ENCODE measurements at places on chromosomes 7 and 10. TPM values are rescaled to one million over a fixed set of nuclear protein-coding genes. Genes with fewer than 3 reads are reported as not detected.

GRCh38 chr10:24891823-24892222 is 60.6 kb downstream of the PRTFDC1 start:
- H3K27ac ChIP-seq = peak overlapping the region; percentile 8
- DNase-seq = no peak
- no peaks in the 10 kb centered on the region for H3K27me3 ChIP-seq
- no peak overlapping the region for H3K4me3 ChIP-seq
- H3K4me1 ChIP-seq = peaks cover 26% of the 10 kb centered on the region

DNA sequence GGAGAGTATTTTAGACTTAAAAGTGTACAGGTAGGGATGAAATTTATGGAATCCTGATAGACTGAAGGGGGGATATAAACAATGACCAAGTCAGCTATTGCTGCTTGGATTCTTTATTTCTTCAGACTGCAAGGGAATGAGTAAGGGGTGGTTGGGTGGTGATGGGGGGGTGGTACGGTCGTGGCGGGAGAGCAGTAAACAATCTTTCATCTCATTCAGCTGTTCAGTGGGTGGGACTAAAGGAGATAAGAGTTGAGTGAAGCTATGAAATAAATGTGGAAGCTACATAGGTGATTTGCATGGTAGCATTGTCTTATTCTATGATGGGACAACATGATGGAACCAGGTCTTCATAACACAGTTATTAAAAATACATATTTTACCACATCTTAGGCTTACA is 1.8 kb downstream of the SEPTIN7 start:
- peak overlapping the region; percentile 97 for H3K4me3 ChIP-seq
- no peaks in the 10 kb centered on the region for H3K27me3 ChIP-seq
- peak overlapping the region; percentile 96 for H3K27ac ChIP-seq
- DNase-seq = no peak
- H3K4me1 ChIP-seq = peaks cover 41% of the 10 kb centered on the region

NPSR1 gene
- total RNA-seq = not detected

DNA sequence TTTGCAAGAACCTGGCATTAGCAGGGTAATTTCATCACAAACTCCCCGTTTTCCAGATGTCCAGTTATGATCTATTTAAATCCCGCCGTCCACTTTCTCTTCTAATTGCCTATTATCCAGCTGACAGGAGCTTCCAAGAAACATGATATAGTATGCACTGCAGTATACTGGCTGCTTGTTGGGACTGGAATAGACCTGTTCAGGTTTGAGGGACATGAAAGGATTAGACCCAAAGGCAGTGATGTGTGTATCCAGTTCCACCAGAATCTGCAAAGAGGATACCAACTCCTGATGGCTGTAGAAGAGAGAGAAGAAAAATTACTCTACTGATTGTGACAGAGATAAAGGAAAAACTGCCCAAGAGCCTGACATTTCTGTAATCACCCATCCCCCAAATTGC is 8.9 kb downstream of the MSS51 start:
- peaks cover 14% of the 10 kb centered on the region for H3K36me3 ChIP-seq
- H3K4me3 ChIP-seq = no peak overlapping the region
- H3K4me1 ChIP-seq = no peaks in the 10 kb centered on the region
- H3K27ac ChIP-seq = no peak overlapping the region

DNA sequence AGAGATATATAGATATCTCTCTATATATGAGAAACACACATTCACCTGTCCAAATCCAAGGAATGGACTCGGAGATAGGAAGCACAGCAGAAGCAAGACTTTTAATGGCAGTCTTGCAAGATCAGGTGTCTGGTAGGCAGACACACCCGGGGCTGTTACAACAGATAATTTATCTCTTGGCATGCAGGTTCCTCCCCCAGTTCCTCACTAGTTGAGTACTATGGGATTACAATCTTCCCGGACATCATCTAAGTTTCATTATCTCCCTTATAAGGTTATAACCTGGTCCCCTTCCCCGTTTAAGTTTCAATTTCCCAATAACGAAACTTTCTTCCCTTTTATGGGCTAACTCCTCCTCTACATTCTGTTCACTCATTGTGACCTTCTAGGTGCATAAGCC is 399.3 kb downstream of the PPP1R3A start:
- H3K4me1 ChIP-seq = no peaks in the 10 kb centered on the region
- H3K36me3 ChIP-seq = no peaks in the 10 kb centered on the region
- no peak overlapping the region for H3K27ac ChIP-seq
- H3K27me3 ChIP-seq = no peaks in the 10 kb centered on the region

ZNF853 gene
- total RNA-seq = 0.85 TPM

- no peaks in the 10 kb centered on the region for H3K36me3 ChIP-seq
- no peaks in the 10 kb centered on the region for H3K4me1 ChIP-seq
- no peak overlapping the region for H3K27ac ChIP-seq
- no peak overlapping the region for H3K4me3 ChIP-seq
- no peak for DNase-seq
Observed at GRCh38 chr7:41573443-41573842, 129.4 kb downstream of the INHBA start.

DNA sequence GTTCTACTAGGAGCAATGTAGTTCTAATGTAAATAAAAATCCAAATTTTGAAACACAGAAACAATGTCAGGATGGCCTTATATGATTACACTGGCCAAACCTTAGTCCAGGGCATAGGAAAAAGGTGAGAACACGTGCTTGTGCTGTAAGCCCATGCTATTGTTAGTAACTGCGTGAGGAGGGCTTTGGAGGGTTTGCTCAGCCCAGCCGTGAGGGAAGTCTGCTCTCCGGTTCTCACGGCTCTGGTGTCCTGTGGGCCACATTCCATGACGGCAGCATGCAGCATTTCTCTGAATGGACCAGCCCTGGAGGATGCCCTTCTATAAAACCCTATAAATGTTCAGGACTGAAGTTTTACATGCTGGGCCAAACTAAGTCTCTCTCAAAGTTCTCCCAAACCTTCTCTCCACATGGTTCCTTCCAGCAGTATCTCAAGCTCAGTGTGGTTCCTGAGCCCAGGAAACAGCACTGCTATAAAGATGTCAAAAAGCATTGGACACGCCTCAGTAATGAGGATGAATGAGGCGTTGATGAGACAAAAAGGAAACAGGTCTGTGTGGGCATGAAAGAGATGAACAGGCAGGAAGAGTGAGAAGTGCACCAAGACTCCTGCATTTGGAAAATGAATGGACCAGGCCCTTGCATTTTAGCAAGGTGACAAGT is 174.8 kb upstream of the CDCA7L start:
- no peak overlapping the region for H3K4me3 ChIP-seq
- no peaks in the 10 kb centered on the region for H3K36me3 ChIP-seq
- no peak for DNase-seq
- peaks cover 35% of the 10 kb centered on the region for H3K27me3 ChIP-seq
- no peak overlapping the region for H3K27ac ChIP-seq

DNA sequence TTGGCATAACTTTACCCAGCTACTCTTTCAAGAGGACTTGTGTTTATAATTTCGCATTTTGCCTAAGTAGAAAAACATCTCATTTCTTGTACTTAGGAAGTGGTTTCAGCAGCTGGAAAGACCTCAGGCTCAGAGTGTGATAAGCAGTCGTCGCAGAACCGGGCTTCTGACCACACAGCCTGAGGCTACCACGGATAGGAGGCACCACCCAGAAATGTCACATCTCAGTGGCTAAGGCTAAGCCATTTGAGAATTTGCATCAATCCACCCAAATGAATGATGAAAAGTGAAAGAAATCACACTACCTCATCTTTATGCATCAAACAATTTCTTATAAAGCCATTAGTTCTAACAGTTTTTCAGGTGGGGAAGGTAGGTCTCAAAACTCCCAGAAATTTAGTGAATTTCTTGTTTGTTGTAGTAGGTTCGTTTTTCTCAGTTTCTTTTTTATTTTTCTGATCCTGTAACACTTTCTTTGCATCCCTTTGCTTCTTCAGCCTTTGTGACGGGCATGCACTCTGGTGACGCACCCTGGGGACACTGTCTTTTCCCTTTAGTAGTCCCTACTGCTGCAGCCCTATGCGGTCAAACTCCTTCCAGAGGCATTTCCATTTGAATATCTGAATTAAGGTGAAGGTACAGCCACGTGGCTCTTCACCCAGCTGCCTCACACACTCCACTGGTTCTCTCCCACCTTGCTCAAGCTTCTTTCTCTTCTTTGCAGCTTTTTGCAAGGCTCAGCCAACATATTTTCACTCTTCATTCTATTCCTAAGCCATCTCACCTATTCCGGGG is 68.5 kb downstream of the MAP3K8 start:
- peaks cover 33% of the 10 kb centered on the region for H3K4me1 ChIP-seq
- no peak for DNase-seq
- H3K27ac ChIP-seq = peak overlapping the region; percentile 78
- H3K36me3 ChIP-seq = no peaks in the 10 kb centered on the region

GRCh38 chr10:101291331-101292193 is 62.3 kb upstream of the LBX1 start:
- H3K27ac ChIP-seq = no peak overlapping the region
- peaks cover 16% of the 10 kb centered on the region for H3K4me1 ChIP-seq
- peaks cover 14% of the 10 kb centered on the region for H3K36me3 ChIP-seq
- H3K4me3 ChIP-seq = peak overlapping the region; percentile 87
- H3K27me3 ChIP-seq = peaks cover 87% of the 10 kb centered on the region
- no peak for DNase-seq

GRCh38 chr10:66951896-66952295 is 26.1 kb downstream of the LRRTM3 start:
- DNase-seq = no peak
- no peak overlapping the region for H3K4me3 ChIP-seq
- no peaks in the 10 kb centered on the region for H3K36me3 ChIP-seq
- H3K27ac ChIP-seq = no peak overlapping the region
- no peaks in the 10 kb centered on the region for H3K4me1 ChIP-seq
- H3K27me3 ChIP-seq = peaks cover 14% of the 10 kb centered on the region

DNA sequence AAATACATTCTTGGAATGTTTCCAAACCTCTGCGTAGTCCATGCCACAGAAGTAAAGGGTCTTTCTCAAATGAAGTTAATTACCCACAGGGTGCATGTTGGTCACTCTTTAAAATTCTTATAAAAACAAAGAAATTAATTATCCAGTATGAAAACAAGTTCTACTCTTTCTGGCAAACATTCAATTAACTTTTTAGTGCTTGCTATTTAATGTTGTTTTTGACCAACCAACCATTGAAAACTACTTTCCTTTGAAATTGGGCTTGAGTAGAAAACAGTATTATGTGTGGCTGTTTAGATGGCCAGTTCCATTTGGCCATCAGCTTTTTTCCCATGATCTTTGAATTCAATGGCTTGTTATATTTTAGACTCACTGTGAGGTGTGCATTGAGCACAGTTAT is 83.0 kb downstream of the TAF3 start:
- H3K36me3 ChIP-seq = peaks cover 8% of the 10 kb centered on the region
- DNase-seq = no peak
- no peak overlapping the region for H3K27ac ChIP-seq
- no peaks in the 10 kb centered on the region for H3K27me3 ChIP-seq

All from T-helper 17 cell (primary cell).